Kidney glomerular epithelial cell (primary cell): ENCODE measurements at places on chromosomes 6 and 20.

GRCh38 chr6:159853754-159854153, 37.0 kb upstream of the MAS1 start:
- DNase-seq, result no peak

- DNase-seq, result peak; percentile 73
These were observed 200.7 kb downstream of the BCAS1 start for GRCh38 chr20:53869466-53870258.

GRCh38 chr20:16203096-16203495, 370.2 kb downstream of the KIF16B start:
- no peak for DNase-seq

- no peak for DNase-seq
These were observed 26.5 kb downstream of the BCAS4 start for GRCh38 chr20:50821257-50821921.

DNA sequence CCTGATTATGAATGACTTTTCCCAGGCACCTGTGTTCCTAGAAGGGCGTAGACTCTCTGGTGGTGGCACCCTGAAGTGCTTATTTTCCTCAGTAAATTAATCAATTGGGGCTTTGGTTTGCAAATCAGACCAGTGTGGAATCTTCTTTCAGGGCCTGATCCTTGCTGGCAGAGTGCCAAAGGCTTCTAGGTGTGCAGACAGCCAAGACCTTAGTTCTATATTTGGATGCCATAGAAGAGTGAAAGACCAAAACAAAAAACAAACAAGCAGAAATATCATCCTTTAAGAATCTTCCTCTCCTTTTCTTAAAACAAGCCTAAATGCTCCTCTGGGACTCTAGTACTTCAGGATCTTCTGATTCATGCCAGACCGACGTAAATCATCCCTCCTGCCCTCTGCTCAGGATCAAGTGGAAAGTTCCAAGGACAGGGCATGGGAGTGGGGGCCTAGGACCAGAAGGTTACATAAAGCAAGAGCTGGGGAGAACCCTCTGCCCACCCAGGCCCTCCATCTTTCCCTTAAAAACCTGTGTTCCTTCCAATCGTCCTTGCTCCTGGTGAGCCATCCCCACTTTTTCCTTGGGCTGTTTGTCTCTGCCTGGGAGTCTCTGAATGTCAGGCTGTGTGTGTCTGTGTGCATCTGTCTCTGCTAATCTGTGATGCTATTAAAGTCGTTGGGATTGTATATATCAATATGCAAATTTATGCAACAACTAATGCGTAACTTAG, 70.5 kb upstream of the MYLIP start:
- DNase-seq, result no peak

GRCh38 chr6:161476711-161477110, 202.8 kb upstream of the AGPAT4 start:
- no peak for DNase-seq

DNA sequence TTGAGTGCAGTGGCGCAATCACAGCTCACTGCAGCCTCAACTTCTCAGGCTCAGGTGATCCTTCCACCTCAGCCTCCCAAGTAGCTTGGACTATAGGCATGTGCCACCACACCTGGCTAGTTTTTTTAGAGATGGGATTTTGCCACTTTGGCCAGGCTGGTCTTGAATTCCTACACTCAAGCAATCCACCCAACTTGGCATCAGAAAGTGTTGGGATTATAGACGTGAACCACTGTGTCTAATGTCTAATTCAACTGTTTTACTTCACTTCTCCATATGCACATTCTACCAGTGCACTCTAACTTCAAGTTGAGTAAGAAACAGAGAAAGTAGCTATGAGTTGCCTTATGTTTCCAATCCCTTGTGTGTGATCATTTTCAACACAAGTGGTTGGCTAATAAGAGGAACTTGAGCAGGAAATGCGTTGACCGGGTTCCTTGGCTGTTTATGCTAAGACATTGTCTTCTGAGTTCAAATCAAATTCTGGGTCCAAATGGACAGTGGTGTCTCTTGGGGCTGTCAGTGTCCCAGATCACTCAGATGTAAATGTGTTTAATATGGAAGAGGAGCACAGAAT, 23.9 kb downstream of the ZNF337 start:
- no peak for DNase-seq
